Activated T-helper 2 cell treated with anti-CD3 and anti-CD28 coated beads, Interferon-gamma antibody, Interleukin-2, Interleukin-4, amounts not matched to agents 10 μg/mL and 5 μg/mL and 100 μg/mL, durations not matched to agents 14 hours and 24 hours and 36 hours (primary cell): ENCODE measurements at places on chromosomes 5 and 9. TPM values are rescaled to one million over a fixed set of nuclear protein-coding genes. Genes with fewer than 3 reads are reported as not detected.

- H3K27me3 ChIP-seq = no peaks in the 10 kb centered on the region
- H3K36me3 ChIP-seq = no peaks in the 10 kb centered on the region
- no peaks in the 10 kb centered on the region for H3K4me1 ChIP-seq
- no peak overlapping the region for H3K4me3 ChIP-seq
- DNase-seq = no peak
These were observed 1218.2 kb downstream of the FOXD4L5 start for GRCh38 chr9:64066736-64067368.

DNA sequence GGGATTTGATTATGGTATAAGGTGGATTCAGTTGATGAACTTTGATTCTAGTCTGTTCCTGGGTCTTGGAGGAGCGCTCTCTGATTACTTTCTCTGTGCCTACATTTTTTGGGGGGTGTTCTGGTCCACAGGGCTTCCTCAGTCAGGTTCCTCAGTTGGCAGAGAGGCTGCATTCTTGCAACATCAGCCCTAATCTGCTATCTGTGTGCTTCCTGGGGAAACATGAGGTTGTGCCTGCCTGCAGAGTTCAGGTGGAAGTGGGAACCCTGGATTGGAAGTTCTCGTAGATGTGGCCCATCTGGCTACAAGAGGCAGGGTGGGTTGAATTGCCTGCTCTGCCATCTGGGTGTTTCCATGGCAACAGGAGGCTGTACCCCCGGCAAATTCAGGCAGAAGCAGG is 24.5 kb downstream of the POLK start:
- H3K27me3 ChIP-seq = no peaks in the 10 kb centered on the region
- H3K4me3 ChIP-seq = no peak overlapping the region
- peaks cover 13% of the 10 kb centered on the region for H3K4me1 ChIP-seq

DNA sequence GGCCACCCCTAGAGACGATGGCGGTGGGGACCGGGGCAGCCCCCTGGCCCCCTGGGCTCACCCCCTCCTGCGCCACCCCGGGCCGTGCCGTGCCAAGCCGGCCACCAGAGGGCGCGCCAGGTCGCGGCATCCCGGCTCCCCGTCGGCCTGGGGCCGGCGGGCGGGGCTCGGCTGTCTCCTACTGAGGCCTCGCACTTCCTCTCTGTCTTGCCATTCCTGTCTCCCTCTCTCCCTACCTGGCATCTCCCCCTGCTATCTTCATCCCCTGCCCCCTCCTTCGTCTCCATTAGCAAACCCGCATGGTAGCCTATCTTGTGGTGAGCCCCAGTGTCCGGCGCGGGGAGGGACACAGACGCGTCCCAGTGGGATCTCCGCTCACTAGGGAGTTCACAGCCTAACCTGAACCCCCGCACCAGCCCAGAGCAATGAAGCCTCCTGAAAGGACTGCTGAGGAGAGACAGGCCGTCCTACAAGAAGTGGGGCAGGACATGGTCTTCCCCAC is 29.8 kb upstream of the FABP6 start:
- no peak overlapping the region for H3K27ac ChIP-seq
- H3K36me3 ChIP-seq = no peaks in the 10 kb centered on the region
- peak overlapping the region; percentile 66 for H3K4me3 ChIP-seq
- DNase-seq = peak; percentile 59

- H3K27me3 ChIP-seq = peaks cover 2% of the 10 kb centered on the region
- DNase-seq = no peak
- no peak overlapping the region for H3K27ac ChIP-seq
- peaks cover 4% of the 10 kb centered on the region for H3K36me3 ChIP-seq
These were observed 225.9 kb upstream of the MAP3K1 start for GRCh38 chr5:56589481-56589860.

Gene IL4
- total RNA-seq = 21.6 and 25.8 TPM in 2 replicates

Gene SPATA31C1
- total RNA-seq = not detected in 2 replicates

Gene IFNB1
- total RNA-seq = not detected in 2 replicates
